ENCODE measurements at places on chromosomes 6 and 20.

GRCh38 chr20:19813846-19814640, 56.0 kb downstream of the RIN2 start:
- no peak for DNase-seq

DNA sequence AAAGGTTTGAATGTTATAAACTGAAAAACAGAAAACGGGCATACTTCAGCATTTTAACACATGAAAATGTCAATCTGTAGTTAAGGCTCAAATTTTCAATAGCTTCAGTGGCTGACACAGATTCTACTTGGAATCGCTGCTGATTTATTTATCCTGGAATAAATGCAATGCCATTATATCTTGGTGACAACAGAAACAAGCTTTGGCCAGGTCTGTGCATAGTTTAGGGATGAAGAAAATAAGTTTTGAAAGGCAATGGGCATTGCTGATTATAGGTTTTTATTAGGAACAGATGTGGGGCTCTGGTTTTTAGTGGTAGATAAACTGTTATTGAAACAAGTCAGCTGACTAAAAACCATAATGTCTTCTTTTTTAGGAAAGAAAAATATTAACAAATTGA, 96.8 kb upstream of the SOX4 start:
- DNase-seq = no peak

- no peak for DNase-seq
Observed at GRCh38 chr20:58293453-58293852, 16.1 kb upstream of the RAB22A start.

- DNase-seq = no peak
Observed at GRCh38 chr6:40256224-40256623, 322.0 kb upstream of the MOCS1 start.

- no peak for DNase-seq
Observed at GRCh38 chr20:9233804-9234203, 164.9 kb downstream of the PLCB4 start.

DNA sequence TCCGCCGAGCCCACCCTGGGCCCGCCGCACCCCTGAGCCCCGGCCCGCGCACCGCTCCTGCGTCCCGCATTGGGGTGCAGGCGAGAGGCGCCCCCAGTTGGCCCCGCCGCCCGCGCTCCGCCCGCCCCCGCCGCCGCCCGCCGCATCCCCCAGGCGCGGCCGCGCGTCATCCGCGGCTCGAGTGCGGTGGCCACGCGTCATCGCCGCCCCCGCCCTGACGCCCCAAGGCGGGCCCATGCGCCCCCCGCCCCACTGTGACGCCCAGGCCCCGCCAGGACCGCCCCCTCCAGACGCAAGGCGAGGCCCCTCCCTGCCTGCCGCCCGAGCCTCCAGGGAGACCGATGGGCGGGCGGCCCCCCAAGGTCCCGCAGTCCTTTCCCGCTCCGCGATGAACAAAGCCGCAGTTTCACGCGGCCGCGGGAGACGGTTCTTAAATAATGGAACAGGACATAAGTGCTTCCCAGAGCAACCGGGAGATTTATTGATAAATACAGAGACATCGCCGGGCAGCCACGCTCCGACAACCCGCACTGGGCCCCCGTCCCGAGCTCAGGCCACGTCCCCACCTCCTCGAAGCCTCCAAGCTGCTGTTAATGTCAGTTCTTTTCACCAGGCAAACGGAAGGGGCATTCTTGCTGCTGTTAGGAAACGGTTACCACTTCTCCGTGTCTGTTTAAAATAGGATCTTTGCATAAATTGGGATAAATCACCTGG, at the start of gene ANKRD60:
Gene ANKRD60 (minus strand): TSS at position 170 of the 714 bp plus-strand sequence. CDS start 0 bp downstream, at position 170.
- DNase-seq = peak; percentile 7

GRCh38 chr6:30047220-30047619, 13.8 kb upstream of the POLR1H start:
- DNase-seq = no peak

DNA sequence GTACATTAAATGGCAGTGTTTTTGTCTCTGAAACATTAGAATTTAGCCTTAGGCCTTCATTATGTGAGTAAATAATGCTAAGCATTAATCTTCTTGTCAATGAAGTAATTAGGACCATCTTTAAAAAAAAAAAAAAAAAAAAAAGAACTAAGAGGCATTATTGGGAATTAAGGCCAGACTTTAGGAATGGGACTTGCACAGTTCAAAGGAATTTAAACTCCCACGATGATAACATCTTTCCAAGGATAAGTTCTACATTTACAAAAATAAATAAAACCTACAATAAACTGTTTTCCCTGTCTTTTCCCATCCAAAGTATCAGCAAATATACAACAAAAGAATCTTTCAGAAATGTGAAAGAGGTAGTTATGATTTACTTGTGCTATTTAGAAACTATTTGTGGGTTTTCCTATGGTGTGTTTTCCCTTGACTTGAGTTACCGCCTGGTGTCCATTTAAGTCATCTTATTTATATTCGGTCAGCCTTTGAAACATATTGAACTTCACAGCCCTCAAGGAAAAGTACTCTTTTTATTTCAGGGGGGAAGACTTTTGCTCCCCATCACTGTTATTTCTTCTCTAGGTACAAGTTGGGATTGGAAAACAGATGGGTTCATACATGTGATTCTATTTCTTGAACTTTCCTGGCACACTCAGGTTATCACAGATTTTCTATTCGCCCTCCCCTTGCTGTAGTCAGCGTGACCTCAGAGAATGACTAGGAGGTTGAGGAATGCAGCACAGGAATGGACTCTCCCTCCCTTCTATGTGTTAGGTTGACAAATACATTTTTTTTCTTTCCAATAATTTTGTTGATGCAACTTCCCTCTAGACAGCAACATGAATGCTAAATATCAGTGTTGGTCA, 13.6 kb downstream of the STMND1 start:
- no peak for DNase-seq

- DNase-seq = no peak
Observed at GRCh38 chr6:1615853-1616420, 6.2 kb downstream of the FOXC1 start.

GRCh38 chr6:51839726-51840374, 247.6 kb downstream of the PKHD1 start:
- DNase-seq = no peak

DNA sequence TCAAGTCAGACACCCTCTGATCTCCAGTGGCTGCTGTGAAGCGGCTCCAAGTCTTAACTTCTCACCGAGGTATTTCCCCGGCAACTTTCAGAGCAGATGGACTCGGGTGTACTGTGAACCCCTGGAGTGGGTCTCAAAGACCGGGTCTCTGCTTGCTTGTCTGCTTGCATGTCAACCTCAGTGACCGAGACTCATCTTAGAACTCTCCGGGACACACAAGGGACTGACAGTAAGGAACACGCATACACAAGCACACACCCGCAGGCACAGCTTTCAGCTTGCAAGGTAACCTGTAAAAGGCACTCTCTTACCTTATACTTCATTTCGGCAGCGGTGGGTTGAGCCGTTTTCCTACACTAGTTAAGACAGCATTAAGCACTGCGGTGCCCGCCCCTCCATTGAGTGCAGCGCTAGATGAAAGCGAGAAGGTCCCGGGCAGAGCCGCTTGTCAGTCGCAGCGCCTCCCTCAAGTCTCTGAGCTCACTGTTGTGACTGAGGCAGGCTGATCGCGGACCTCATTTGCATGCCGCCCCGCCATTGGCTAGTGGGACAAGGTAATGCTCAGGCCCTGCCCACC, at the start of gene NEDD9:
Gene NEDD9 (minus strand): TSS at position 476 of the 577 bp plus-strand sequence. CDS start 153 bp downstream, at position 323.
- DNase-seq = peak; percentile 89

DNA sequence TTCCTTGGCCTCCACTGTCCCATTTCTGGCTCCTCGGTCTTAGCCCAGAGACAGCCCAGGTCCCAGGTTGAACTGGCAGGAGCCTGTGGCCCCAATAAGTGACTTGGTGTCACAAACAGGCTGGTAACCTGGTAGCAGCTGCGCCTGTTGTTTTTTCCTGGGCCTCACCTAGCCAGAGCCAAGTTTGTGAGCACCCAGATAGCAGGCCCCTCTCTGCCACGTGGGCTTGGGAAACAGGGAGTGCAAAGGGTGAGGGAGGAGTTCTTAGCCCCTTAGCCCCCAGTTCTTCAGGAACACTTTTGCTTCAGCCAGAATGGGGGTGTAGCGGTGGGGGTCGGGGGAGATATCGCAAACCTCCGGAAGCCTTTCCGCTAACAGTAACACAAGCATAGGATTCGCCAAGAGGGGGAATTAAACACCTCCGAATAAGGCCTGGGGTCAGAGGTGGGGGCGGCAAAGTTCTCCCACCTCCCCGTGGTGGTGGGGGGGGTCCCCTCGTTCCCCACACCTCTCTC, 760 bp downstream of the C6orf132 start:
- DNase-seq = no peak

DNA sequence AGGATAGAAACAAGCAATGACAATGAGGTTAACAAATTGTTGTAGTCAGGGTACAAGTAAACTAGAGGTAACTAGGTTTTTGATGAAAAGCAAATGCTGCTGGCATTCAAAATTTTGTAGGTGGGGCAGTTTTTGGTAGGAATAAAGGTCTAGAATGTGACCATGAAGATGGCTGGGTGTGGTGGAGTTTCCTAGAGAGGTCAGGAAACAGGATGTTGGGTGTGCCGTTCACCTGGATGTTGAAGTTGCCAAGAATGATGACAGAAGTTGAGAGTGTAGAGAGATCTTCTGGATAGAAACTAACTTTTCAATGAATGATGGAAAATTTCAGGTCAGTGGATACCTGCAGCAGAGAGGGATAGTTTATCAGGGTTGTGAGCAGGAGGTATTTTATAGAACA, 22.7 kb downstream of the MAPK14 start:
- DNase-seq = no peak

- DNase-seq = no peak
Observed at GRCh38 chr6:51805517-51805916, 281.9 kb downstream of the PKHD1 start.

GRCh38 chr20:58714340-58714922, 21.8 kb downstream of the NPEPL1 start:
- DNase-seq = no peak

- DNase-seq = no peak
Observed at GRCh38 chr6:48419992-48420391, 309.0 kb upstream of the PTCHD4 start.

- no peak for DNase-seq
Observed at GRCh38 chr6:67952121-67952520, 683.0 kb upstream of the ADGRB3 start.

- DNase-seq = no peak
Observed at GRCh38 chr6:131063764-131064272, 773 bp upstream of the EPB41L2 start.

GRCh38 chr20:61114493-61115175, 137.4 kb upstream of the CDH4 start:
- DNase-seq = no peak

- no peak for DNase-seq
Observed at GRCh38 chr20:5974531-5974930, 24.1 kb downstream of the MCM8 start.

DNA sequence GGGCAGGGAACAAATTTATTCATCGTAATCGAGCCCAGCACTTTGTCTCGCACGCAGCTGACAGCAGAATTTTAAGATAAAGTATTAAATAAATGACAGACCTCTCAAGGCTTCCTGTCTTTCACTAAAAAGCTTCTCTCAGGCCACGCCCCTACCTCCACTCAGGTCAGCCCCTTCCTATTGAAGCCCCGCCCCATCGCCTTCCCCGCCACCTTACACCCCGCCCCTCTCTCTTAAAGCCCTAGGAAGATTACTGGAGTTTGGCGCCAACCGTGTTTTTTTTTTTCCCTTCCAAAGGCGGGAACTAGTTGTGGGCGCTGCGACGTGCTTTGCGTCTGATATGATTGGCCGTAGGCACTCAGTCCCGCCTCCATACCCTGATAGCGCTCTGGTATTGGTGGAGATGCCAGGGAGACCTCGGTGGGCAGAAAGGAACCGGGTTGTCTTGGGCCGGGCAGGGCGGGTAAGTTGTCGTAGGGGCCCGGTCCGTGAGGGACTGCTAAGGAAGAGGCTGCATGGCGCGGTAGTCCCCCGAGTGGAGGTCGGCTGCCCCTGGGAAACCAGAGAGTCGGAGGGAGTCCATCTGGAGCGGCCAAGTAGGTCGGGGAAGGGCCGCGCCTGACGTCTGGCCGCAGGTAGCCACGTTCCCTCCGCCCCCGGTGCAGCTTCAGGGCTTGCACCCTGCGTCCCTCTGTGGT, at the start of gene CASP8AP2:
Gene CASP8AP2 (plus strand): TSS at position 409 of the 698 bp plus-strand sequence.
- DNase-seq = peak; percentile 92

GRCh38 chr20:56953048-56953586, 313.3 kb downstream of the BMP7 start:
- DNase-seq = no peak

- DNase-seq = no peak
Observed at GRCh38 chr20:14817101-14817500, 479.7 kb upstream of the FLRT3 start.

DNA sequence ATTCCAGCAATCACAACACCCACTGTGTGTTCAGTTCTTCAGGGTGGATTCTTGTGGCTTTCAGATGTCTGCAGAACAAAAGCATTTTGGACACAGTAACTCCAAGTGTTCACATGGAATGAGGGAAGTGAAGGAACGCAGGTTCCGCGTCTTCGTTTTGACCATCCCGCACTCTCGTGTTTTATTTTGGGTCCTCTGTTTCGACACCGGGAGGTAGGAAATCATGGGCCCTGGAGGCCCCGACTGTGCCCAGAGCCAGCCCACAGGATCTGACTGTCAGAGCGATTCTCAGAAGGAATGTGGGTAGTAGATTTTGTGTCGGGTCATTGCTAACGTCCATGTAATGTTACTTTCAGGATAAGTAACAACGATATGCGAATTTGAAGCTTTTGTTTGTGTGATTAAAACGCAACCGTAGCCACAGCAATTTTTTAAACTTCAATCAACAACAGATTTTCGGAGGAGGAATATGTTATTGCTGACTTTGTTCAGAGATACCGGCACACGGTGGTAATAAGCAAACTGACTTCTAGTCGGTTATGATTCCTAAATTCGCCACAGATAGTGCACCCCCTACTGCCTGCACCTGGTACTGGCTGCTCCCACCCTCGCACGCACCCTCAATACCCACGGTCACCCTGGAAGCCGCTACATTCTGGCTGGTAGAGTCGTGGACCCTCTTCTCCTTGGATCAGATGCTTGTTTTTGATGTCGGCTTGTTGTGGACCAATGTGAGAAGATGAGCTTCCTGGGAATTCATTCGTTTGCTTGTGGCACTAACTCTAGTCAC, 10.5 kb downstream of the NPEPL1 start:
- no peak for DNase-seq

- DNase-seq = no peak
Observed at GRCh38 chr6:133919362-133919761, 30.4 kb downstream of the TCF21 start.
